ENCODE measurements at places on chromosomes 2 and 18.
A peak's percentile ranks its signal among the peaks of the same experiment; 100 is the strongest.

DNA sequence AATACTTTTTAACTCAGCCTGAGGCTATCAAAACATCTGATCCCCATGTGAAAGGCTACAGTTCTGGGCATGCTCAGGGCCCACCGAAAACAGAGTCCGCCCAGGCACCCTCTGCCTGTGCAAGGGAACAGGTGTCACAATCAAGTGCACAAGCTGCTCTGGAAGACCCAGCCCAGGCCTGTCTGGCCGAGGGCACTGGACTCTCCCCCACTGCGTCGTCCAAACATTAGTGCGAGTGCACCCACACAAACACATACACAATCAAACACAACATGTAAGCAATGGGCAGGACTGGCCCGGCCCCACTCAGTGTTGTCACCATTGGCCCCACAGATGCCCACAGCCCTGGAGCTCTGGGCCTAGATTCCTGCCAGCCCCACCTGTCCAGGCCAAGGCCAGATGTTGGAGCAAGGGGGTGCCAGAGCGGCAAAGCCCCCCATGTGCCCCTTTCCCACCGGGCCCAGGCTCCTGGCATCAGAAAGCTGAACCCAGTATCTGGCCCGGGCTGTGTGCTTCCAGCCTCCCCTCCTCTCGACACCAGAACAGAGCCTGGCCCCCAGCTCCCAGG lies 617 bp upstream of the ALPG start:
- no peak for DNase-seq

- no peak for DNase-seq
These were observed 130.8 kb downstream of the ACTR3 start for GRCh38 chr2:114020668-114021067.

GRCh38 chr2:42754021-42754775 lies 9.7 kb downstream of the OXER1 start:
- no peak for DNase-seq

DNA sequence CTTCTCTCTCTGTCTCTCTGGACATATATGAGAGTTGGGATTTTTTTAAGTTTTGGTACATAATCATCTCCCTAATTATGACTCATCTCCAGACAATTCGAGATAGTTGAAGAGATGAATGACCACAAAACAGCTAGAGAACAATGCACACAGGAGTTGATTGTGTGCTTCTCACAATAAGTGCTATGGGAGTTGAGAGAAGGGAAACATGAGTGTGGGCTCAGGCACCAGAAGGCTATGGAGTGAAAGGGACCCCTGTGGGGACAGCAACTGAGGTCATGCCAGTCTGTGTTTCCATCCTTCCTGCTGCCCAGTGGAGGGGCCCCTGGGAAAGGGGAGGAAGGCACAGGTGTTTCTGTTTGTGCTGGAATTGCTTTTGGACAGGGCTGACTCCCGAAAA lies 6.5 kb upstream of the YWHAQ start:
- DNase-seq, result no peak

DNA sequence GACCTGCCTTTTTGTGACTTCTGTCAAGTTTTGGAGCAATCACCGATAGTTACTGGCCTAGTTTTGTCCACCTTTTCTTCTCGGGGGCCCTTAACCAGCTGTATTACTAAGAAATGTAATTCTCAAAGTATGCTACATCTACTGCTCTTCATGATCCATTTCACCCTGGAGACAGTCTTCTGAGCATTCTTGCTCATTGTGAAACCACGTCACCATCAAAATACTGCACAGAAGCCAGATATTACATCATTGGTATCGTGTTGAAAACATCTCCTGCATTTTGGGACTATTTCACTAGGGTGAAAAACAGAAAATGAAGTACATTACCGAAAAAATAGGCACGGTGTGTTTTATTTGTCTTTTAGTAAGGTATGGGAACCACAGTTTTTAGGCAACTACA lies 11.7 kb downstream of the LYPD6B start:
- no peak for DNase-seq

DNA sequence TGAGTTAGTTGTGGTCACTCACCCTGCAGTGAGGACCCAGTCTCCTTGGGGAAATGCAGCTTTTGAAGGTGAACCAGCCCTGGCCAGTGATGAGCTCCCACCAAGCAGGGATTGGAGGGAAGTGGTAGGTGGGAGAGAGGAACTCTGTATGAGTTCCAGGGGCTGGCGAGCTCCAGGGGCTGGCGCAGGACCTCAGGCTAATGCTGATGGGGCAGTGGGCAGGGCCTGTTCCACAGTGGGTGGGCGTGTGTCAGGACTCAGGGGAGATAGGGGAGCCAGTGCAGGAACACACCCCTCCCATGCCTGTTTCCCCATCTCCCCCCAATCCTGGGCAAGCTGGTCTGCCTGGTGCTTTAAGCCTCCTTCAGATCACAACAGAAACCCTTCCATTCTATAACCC lies 208.4 kb downstream of the DYSF start:
- DNase-seq, result no peak

DNA sequence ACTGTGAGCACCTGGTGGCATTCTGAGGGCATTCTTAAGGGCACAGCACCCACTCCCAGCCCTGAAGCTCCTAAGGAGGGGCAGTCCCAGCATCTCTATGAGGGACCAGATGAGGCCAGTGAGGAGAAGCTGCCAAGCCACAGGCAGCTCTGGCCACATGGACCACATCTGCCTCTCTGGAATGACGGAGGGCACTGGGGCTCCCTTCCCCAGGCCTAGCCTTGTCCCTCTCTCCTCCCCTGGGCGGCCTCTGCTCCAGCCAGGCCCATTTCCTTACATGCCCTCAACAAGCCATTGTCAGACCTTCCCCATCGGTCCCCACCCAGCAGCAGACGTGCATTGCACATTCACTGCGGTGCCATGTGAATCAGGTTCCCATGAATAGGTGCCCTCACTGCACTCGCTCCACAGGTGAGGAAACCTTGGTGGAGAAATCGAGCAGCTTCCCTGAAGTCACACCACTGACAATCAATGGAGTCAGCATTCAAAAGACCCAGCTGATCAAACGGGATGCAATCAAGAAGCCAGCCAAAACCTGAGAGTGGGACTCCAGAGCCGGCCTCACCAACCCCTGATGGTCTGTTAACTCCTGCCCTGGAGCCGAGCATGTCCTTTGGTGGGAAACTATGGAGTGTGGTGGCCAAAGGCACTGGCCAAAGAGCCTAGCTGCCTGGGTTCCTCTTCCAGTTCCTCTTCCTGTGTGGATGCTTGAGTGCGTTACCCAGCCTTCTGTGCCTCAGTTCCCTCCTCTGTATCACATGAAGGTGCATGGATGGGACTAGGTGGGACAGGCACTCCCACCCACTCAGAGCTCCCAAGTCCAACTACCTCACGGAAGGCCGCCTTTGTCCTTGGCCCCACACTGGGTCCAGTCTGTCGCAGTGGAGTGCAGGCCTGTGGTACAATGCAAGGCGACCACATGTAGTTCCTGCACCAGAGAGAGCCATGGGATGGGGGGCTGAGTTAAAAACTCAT lies 147.3 kb downstream of the ZFP36L2 start:
- no peak for DNase-seq

GRCh38 chr18:22691946-22692710 lies 241.0 kb upstream of the RBBP8 start:
- no peak for DNase-seq

- no peak for DNase-seq
These were observed 58.6 kb downstream of the RMDN2 start for GRCh38 chr2:37983719-37984118.

GRCh38 chr2:169069341-169069740 lies at the start of gene DHRS9:
Gene DHRS9, plus strand, starts transcription at chr2:169069563. Its CDS starts 12,019 bp downstream, at chr2:169081582.
- DNase-seq, result no peak

DNA sequence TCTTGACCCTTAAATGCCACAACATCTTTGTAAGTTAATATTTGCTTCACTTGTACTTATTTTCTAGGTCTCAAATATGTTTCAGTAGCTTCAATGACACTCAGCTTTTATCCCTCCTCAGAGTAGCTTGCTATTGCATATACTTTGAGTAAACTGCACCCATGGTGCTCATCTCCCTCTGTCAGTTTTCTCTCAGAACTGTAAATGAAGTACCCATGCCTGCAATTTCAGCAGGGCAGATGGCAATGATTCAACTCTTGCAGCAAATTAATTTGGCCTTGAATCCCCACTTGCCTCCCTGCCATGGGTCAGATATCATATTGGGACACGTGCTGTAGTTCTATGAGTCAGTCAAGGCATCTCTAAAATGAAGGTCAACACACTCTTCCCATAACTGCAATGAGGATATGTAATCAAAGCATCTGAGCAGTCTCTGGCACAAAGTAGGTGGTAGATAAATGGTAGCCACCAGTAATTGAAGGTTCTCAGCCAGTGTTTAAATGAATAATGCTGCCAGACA lies 225.8 kb downstream of the PIEZO2 start:
- no peak for DNase-seq

- no peak for DNase-seq
These were observed 249.8 kb downstream of the ANAPC1 start for GRCh38 chr2:111634050-111634794.

DNA sequence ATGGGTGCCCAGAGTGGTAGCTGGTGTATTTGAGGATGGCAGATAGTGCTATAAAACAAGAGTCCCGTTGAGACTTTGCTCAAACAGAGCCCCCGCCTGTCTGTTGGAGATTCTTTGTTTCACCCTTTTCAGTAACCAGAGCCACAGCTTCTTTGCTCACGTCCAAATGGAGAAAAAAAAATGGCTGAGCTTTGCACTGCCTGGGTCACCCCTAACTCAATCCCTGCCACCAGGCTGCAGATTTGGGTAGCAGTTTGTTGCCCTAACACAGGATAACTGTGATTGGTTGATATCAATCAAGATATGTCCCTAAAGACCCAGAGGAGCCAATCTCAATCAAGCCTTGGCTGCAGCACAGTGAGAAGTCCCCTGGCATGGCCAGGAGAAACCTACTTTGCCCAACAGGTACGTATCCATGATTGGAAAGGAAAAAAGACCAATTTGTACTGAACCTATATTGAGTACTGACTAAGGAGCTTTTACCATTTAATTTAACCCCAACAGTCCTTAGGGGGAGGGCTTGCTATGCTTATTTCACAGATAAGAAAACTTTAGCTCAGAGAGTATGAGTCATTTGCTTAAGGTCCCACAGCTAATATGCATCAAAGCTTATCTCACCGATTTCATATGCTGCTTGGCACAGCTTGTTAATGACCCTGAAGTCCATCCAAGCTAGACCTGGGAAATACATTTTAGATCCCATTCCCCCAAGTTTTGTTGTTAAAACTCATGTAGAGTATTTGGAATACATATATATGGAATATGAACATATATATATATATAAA lies 72.0 kb upstream of the SH3BP4 start:
- DNase-seq, result no peak

DNA sequence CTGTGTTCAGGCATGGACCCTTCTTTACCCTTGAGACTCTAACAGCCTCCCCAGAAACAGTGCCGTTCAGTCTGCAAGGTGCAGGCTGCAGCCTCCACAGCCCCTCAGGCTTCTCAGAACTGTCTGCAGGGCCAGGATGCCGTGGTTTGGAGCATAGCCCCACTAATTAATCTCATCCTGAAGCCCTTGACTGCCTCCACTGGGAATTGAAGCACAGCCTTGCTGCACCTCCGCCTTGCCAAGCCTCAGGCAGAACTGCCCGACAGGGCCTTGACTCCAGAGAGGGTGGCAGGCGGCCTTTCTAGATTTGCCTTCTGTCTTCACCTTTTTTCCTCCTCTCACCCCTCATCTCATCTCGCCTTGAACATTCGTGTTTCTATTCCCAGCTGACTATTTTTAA lies 119.8 kb downstream of the NRP2 start:
- DNase-seq, result no peak

DNA sequence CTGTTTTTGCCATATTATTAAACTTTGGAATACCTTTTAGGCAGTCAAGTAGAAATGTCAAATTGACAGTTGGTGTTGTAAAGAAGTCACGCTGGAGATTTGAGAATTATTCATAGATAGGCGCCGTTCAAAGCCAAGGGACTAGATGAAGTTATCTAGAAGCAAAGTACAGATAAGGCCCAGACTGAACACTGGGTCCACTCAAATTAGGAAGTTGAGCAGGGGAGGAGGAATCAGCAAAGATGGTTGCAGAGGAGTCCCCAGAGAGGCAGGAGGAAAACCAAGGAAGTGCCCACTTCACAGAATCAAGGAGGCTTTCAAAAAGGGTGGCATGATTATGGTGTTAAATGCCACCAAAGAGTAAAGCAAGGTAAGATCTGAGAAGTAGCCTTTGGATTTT lies 9.6 kb upstream of the ALS2 start:
- no peak for DNase-seq

- DNase-seq, result peak; percentile 70
These were observed 19.6 kb downstream of the TUBB6 start for GRCh38 chr18:12327510-12328178.

- no peak for DNase-seq
These were observed 22.6 kb downstream of the PLEK start for GRCh38 chr2:68387408-68388350.

DNA sequence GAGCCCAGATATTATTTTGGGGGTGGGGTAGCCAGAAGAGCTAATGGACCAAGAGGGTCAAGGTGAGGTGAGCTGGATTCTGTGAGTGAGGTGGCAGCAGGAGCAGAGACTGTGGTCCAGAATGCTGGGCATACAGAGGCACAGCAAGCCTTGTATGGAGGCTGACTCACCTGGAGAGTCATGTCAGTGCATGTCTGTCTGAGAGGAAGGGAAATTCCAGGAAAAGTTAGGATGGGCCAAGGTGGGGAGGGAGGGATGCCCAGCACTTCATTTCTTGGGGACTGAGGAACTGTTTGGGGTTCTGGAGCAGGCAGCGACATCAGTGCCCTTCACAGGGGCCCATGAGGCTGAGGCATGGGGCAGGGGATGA lies 21.1 kb downstream of the PER2 start:
- no peak for DNase-seq

DNA sequence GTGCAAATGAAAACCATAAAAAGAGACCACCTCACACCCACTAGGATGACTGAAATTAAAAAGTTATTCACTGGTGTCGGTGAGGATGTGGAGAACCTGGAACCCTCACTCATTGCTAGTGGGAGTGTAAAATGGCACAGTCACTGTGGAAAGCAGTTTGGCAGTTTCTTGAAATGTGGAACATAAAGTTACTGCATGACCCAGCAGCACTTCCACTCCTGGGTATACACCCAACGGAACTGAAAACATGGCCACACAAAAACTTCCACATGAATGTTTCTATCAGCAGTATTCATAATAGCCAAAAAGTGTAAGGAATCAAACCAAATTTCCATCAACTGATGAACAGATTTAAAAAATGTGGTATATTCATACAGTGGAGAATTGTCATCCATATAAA lies 65.1 kb upstream of the SLC66A3 start:
- no peak for DNase-seq

DNA sequence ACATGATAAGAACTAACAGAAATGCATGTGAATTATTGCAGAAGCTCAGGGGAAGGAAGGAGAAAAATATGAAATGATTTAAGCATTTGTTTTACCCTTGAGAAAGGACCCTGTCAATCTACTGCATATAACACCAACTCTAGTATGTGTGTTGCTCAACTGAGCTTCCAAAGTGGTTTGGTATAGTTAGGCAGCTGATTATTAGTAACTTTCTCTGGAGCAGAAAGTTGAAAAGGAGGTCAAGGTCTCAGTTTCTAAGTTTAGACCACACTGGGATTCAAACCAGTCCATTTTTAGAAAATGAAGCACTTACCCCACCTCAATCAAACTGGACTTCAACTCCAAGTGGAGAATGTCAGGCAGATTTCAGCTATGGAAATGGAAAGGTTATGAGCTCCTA lies 123.3 kb upstream of the CDC42EP3 start:
- DNase-seq, result no peak
